Anterior cingulate cortex (tissue), 58 donors: ENCODE measurements at places on chromosomes 11 and 22.

- DNase-seq, result no peak
Observed at GRCh38 chr11:130729678-130730300, 186.5 kb downstream of the SNX19 start.

GRCh38 chr11:35122308-35122707, 16.7 kb upstream of the CD44 start:
- DNase-seq, result no peak

GRCh38 chr11:88431675-88432341, 94.3 kb upstream of the CTSC start:
- DNase-seq, result no peak

- DNase-seq, result no peak
Observed at GRCh38 chr22:26336773-26337172, 92.3 kb upstream of the ASPHD2 start.

DNA sequence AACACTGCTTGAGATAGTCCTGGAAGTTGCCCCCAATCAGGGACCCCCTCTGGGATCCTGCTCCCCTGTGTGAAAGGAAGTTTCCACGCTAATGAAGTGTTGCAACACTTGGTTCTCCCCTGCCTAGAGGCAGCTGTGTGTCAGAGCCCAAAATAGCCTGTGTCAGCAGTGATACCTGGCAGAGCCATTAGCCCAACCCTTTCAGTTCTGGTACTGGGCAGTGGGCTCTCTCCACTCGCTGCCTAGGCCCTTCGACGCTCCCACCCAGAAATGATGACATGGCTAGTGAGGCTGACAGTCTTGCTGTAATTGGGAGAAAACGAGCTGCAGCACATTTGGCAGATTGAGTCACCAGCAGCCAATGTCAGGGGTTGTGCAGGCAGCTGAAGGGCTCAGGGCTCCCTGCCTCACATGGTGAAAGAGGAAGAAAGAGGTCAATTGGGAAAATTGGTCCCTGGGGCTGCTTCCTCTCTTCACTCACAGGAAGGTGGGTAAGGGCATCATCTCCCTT, 1.4 kb upstream of the NXF1 start:
- no peak for DNase-seq

- DNase-seq, result no peak
Observed at GRCh38 chr22:44330744-44331660, 18.3 kb upstream of the SHISAL1 start.

DNA sequence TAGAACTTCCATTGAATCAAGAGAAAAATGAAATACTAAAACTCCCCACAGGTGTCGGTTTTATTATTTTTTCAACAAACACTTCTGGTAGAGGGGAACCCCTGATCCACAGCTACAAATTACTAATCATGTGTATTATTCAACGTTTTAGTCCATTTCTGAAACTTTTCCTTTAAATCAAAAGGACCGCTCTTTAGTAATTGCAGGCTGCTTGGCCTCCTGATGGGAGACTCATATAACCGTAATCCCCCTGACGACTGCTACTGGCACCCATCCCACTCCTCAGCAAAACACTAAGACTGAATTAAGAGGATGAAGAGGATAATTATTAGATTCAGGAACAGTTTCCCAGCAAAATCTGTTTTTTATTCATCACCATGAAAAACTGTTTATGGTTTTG, 46.4 kb downstream of the PAX6 start:
- DNase-seq, result no peak

DNA sequence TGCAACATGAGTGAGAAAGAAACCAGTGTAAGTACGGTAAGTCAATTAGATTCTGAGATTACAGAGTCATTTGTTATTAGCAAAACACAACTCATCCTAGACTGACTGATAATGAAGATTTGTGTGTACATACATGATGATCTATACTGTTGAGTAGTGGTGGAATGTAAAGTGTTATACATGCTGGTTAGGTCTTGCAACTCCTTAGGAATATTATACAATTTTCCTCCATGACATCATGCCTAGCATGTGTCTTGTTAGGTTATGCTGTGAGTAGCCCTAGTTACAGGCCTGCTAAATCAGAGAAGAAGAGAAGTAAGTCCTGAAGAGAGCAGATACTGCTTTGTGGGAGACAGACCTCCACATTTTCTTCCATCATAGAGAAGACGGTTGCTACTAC, 880.6 kb downstream of the LUZP2 start:
- no peak for DNase-seq

- no peak for DNase-seq
Observed at GRCh38 chr11:62128835-62129234, 5.0 kb downstream of the INCENP start.

- no peak for DNase-seq
Observed at GRCh38 chr22:24178021-24178431, 3.3 kb upstream of the SUSD2 start.

GRCh38 chr11:26580929-26581328, 8.9 kb upstream of the MUC15 start:
- DNase-seq, result no peak

GRCh38 chr11:68412593-68413475, 47.7 kb upstream of the PPP6R3 start:
- DNase-seq, result no peak

- no peak for DNase-seq
Observed at GRCh38 chr11:107257710-107258109, 199.9 kb downstream of the CWF19L2 start.

DNA sequence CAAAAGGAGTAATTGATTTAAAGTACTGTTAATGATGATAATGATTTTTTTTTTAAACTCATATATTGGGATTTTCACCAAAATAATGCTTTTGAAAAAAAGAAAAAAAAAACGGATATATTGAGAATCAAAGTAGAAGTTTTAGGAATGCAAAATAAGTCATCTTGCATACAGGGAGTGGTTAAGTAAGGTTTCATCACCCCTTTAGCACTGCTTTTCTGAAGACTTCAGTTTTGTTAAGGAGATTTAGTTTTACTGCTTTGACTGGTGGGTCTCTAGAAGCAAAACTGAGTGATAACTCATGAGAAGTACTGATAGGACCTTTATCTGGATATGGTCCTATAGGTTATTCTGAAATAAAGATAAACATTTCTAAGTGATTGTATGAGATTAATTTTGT, 43.9 kb downstream of the RRM1 start:
- no peak for DNase-seq

DNA sequence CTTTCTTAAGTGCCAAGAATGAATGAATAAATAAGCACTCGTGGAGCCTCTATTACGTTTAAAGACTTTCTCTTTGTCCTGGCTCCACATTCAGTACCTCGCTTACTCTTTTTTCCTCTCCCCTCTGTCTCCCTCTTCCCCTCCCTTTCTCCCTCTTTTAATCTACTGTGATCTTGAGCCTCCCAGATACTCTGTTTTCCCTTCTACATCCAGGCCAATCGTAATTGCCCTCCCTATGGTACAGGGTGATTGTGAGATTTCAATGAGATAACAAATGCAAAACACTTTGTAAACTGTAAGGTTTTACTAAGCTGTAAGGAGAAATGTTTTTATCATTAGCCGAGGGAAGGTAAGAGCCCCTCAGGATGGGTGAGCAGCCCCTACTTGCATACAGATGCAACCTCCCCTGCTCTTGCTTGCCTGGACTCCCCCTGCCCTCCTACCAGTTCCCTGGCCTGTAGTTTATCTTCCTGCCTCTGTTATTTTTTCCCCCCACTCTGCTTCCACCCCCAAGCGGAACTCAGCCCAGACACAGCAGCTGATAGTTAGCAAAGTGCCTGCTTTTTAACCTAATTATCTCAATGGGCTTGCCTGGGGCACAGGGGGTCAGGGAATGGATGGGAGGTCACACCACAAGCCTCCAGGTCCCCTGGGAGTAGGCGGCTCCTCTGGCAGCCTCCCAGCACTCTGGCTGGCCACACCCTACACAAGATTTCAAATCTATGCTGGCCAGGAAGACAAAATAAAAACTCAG, 76.9 kb upstream of the CADM1 start:
- DNase-seq, result no peak

GRCh38 chr22:29628996-29629902, 25.8 kb downstream of the NF2 start:
- DNase-seq, result no peak

- DNase-seq, result no peak
Observed at GRCh38 chr22:49359076-49359475, 468.6 kb downstream of the BRD1 start.

DNA sequence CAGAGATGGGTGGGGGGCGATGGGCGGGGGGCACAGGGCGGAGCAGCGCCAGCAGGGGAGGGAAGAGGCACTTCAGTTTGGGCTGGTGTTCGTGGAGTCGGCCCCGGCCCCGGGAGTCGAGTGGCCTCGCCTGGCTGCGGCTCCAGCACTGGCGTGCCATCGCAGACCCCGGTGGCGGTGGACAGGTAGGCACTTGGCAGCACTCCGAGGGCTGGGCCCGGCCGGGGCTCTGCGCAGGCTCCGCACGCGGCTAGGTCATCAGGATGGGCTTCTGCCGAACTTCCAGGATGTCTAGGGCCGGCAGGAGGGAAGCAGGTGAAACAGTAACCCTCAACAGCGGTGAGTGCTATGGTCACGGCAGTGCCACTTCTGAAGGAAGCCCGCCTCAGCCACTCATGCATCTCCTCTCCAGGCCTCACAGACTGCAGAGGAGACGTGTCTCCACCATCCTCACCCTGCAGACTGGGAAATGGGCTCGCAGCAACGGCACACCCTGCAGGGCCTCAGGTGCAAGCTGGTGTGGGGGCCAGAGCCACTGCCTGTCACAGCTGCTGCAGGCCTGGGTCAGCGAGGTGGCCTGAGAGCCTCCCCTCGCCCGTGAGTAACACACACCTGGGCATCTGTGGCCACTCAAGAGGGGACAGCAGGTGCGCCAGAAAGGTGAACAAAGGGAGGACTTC, 33.3 kb downstream of the NUP50 start:
- no peak for DNase-seq

- DNase-seq, result no peak
Observed at GRCh38 chr22:42270176-42270509, 310 bp downstream of the TCF20 start.

DNA sequence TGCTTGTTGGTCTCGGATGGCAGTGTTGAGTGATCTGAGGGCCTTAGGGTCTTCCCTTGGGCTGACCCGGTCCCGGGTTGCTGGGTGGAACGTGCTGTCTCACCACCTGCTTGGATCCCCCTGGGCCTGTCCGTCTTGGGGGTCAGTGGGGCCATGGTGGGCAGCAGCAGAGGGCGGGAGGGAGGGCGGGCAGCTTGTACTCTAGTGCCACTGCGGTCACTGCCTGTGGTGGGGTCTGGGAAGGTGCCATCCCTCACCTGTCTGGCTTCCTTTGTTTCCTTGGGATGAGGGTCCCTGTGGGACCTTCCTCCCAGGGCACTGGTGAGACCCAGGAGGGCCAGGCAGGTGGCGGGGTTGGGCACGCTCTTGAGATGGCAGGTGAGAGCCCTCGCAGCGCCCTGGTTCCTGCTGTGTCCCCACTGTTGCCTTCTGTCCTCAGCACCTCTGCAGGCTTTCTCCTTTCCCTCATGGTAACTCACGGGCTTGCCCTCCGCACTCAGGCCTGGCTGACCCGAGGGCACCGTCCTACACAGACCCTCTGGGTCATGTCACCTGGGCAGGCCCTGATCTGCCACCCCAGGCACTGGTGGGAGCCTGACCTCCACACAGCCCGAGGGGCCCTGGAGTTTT, 34.2 kb downstream of the TBC1D22A start:
- no peak for DNase-seq

GRCh38 chr11:92758241-92758780, 211.1 kb upstream of the MTNR1B start:
- no peak for DNase-seq

DNA sequence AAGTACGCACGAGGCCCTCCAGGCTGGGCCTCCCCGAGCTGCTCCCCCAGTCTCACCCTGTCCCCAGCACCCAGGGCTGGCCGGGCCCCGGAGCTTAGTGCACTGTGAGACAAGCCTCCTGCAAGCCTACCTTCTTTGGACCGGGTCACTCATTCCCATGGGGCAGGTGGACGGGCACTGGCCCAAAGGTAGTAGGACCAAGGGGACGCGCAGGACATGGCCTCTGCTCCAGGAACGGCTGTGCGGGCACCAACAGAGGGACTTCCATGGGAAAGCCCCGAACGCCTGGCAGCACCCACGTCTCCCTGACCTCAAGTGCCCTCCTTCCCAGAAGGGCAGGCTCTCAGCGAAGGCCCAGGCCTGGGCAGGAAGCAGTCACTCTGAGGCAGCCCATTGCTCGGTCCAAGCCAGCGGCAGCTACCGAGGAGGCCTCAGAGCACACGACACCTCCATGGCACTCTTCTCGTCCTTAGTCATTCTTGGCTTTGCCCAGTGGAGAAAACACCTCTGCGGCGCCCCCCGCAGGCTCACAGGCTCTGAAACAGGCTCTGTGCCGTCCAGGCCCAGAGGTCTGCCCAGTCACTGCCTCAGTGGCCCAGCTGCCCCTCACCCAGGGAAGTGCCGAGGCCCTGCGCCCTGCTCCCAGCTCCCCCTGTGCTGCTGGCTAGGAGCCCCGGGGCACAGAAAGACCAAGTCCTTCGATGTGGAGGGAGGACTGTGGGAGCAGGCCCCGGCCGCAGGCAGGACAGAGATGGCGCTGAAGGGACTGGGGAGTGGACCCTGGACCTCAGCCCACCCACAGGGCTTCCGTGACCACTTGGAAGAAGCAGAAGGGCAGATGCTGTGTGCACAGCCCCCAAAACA, 3.8 kb downstream of the MOB2 start:
- DNase-seq, result no peak

- no peak for DNase-seq
Observed at GRCh38 chr11:70470127-70470526, 71.8 kb downstream of the CTTN start.

- no peak for DNase-seq
Observed at GRCh38 chr11:62588966-62589637, 2.2 kb downstream of the TUT1 start.

DNA sequence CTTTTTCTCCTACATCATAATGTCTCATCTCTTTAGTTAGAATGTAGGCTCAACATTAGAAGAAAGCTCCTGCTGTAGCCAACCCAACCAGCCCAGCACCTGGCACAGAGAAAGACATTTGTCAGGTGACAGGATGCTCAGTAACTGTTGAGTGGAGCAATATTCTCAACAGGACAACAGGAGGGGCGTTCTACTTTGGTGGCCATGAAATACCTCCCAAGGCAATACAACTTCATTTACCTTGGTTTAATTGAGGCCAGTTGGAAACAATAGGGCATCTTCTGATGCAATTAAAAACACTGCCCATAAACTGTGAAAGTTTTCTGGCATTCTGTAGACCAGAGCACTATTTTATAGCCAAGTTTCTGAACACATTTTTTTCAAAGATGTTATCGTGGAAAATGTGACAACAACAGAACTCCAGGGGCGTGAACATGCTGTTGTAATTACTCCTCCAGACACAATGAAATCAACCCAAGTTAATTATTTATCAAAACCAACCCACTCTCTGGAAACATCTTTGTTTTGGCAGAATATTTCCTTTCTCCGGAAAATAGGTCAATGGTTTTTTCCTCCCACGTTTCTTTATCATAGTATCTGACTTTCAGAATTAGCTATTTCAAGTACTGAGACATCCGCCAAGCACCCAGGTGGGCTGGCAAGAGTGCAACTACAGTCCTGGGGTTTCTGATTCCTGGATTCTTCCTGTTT, 538.1 kb downstream of the SOX6 start:
- no peak for DNase-seq

DNA sequence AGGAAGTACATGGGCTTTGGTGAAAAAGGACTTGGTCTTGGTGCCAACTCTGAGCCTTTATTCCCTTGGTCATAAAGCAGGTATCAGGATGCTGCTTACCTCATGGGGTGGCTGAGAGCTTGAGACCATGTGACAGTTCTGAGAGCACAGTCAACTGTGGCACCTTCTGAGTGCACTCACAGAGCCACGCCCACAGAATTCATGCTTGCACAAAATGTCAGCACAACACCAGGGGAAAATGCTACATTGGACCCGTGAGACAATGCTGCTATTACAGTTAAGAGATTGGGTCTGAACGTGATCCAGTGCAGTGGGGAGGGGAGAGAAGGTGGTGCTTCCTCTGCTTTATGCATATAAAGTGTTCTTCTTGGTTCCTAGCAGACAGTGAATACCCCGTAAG, 79.5 kb upstream of the SPON1 start:
- no peak for DNase-seq
